Stimulated activated CD4-positive, alpha-beta T cell treated with anti-CD3 and anti-CD28 coated beads, TNF-alpha, amount 100 ng/mL, for 4 hours (primary cell): ENCODE measurements at places on chromosomes 1 and 21.

DNA sequence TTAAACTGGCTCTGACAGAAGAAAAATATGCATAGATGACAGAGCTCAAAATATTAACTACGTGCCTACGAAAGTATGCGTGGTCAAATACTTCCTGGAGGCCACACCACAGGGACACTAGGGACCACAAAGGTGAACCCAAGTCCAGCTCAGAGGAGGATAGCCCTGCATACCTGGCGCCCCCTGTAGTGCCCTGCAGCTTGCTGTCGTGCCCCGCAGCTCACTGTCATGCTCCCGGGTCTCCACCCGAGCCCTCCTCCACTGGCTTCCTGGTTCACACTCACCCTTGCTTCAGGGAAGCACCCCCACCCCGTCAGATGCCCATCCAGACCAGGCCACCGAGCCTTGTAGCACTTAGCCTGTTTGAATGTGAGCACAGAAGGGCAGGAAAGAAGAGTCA, 16.7 kb upstream of the NADK start:
- DNase-seq = no peak

GRCh38 chr1:185398022-185398421, 81.0 kb upstream of the IVNS1ABP start:
- no peak for DNase-seq

GRCh38 chr1:197374428-197374827, 106.4 kb downstream of the CRB1 start:
- no peak for DNase-seq

DNA sequence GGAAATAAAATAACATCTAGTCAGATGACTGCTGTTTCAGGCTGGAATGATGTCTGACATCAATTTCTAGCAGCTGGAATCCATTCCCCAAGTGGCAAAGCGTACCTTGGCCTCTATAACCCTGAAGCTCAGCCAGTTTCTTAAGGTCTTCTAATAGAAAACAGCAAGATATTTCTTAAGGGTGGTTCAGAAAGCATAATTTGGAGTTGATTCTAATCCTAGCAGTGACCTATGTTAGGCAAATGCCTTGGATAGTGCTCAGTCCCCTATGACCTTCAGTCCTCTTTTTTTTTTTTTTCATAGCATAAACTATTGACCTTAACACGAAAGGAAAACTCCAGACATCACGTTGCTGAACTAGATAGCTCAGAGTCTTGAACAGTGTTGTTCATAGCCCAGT, 56.5 kb downstream of the LAMC2 start:
- no peak for DNase-seq

DNA sequence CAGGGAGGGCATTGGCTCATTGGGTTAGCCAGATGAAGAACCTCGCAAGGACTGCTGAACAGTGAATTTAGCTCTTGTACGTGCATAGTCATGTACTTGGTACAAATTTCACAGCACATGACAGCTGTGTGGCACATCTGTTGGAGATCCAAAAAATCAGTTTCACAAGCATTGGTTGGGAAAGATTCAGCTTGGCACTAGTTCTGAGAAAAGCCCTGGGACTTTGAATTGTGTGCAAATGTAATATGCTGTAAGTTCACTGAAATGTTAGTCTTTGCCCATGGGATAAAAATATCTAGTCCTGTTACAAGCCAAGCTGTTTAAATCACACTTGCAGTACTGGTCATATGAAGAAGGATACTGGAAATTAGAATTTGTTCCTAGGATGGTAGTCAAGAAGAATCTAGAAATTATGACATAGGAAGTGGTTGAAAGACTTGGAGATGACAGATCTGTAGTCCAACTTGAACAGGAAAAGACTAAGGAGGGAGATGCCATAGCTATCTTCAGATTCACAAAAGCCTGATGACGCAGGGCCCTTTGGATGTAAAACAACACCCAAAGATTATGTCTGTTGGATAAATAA, 19.2 kb downstream of the LAMC2 start:
- no peak for DNase-seq

DNA sequence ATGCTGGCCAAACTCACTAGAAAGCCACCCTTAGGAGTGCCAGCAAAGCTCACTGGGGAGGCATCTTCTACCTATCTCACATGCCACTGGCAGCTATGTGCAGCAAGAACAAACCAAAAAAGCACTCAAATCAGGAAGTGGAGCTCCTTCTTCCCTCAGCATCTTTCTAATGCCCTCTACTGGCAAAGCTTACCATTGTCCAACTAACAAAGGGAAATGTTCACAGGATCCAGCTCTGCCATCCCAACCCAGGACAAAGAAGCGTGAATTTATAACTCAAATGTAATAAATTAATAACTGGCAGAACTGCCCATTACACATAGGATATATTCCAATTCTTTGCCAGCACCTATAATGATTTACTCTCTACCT, 38.9 kb downstream of the LEPR start:
- no peak for DNase-seq

GRCh38 chr1:57623039-57623790, 199.4 kb upstream of the DAB1 start:
- no peak for DNase-seq

DNA sequence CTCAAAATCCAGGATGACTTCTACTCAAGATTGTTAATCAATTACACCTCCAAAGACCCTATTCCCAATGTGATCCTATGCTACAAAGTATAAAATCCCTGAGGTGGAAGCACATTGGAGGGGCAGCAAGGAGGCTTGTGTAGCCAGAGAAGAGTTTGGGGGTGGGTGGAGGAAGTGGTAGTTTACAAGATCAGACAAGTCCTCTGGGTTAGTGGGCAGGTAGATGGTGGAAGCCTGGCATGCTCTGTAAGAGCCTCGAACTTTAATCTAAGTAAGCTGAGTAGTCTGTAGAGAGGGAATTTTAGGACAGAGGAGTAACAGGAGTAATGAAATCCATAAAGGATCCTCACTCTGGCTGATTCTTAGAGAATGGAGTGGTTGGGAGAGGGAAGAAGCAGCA, 65.0 kb upstream of the KCTD3 start:
- no peak for DNase-seq

DNA sequence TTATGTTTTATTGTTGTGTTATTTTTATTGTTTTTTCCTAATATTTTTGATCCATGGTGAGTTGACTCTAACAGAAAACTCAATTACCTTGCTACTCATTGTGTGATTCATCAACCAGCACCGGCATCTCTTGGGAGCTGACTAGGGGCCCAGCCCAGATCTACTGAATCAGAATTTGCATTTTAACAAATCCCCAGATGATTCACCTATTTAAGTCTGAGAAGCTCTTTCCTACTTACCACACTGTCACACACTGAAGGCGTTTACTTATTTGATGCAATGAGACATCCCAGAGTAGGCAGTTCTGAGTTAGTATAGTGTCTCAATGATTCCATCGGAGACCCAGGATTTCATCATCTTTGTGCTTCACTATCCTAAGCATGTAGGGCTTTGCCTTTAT, 416.6 kb downstream of the RWDD3 start:
- DNase-seq = no peak

- no peak for DNase-seq
Observed at GRCh38 chr1:99737016-99737415, 29.4 kb downstream of the FRRS1 start.

DNA sequence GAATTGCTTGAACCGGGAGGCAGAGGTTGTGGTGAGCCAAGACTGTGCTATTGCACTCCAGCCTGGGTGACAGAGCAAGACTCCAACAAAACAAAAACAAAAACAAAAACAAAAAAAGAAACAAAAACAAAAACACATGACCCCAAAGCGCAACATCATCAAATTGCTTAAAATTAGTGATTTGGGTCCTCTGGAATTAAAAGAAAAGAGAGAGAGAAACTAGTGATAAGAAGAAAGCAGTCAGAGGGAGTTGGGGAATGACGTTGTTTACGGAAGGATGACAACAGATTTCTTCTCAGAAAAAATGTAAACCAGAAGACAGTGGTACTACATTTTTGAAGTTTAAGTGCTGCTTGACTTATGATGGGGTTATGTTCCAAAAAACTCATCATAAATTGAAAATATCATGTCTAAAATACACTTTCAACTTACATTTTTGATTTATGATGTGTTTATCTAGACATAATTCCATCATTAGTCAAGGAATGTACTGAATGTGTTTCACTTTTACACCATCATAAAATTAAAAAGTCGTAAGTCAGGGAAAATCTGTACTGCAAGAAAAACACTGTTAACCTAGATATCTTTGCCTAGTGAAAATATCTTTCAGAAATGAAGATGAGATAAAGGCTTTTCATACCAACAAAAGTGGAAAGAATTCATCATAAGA, 88.0 kb downstream of the MT1HL1 start:
- DNase-seq = no peak

DNA sequence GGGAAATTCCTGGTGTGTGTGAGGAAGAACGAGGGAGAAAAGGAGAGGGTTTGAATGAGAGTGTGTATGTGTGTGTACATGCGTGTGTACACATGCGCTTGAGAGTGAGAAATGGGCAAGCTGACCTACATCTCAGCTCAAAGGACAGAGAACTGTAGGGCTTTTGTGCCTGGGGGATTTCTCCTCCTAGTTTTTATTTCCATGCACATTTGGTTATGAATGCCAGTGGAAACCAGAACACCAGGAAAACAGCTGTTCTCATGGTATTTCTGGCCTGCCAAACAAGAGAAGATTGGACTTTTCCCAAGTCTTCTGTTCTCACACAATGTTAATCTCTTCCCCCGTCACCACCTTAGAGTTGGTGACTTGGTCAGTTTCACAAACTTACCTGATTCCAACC, 45.2 kb downstream of the SLC44A3 start:
- no peak for DNase-seq

GRCh38 chr1:18883636-18884418, 18.5 kb downstream of the ALDH4A1 start:
- peak; percentile 55 for DNase-seq

DNA sequence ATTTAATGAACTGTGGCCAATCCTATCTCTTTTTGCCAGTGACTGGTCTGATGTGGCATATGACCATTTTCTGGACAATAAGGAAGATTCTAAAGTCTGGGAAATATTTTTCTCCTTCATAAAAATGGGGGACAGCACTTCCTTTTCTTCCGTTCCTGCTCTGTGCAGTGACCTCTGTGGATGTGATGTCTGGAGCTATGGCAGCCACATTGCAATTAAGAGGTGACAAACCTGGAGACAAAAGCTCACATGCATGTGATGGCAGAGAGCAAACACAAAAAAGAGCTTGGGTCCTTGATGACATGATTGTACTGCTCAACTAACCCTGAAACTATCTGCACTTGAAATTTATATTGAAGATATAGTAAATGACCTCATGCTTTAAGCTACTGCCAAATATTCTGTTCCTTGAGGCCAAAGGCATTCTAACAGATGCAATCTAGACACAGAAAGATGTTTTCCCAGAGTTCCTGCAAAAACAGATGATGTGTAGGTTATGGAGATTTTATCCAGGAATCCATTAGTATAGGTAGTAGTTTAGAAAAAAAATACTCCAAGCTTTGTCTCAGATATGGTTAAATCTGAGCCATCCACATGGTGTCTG, 2.2 kb upstream of the MAGI3 start:
- no peak for DNase-seq

GRCh38 chr1:181765451-181766026, 282.2 kb downstream of the CACNA1E start:
- DNase-seq = no peak

DNA sequence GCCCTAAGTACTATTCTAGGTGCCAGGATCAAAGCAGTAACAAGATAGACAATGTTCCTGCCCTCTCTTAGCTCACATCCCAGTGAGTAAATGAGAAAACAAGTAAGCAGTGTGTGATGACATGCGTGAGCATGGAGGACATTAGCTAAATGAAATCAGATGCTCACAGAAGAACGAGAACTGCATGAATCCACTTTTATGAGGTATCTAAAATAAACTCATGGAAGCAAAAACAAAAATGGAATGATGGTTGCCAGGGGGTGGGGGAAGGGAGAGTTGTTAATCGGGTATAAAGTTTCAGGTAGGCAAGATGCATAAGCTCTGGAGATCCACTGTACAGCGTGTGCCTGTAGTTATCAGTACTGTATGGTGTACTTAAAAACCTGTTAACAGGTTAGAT, 195.1 kb downstream of the HHAT start:
- no peak for DNase-seq

DNA sequence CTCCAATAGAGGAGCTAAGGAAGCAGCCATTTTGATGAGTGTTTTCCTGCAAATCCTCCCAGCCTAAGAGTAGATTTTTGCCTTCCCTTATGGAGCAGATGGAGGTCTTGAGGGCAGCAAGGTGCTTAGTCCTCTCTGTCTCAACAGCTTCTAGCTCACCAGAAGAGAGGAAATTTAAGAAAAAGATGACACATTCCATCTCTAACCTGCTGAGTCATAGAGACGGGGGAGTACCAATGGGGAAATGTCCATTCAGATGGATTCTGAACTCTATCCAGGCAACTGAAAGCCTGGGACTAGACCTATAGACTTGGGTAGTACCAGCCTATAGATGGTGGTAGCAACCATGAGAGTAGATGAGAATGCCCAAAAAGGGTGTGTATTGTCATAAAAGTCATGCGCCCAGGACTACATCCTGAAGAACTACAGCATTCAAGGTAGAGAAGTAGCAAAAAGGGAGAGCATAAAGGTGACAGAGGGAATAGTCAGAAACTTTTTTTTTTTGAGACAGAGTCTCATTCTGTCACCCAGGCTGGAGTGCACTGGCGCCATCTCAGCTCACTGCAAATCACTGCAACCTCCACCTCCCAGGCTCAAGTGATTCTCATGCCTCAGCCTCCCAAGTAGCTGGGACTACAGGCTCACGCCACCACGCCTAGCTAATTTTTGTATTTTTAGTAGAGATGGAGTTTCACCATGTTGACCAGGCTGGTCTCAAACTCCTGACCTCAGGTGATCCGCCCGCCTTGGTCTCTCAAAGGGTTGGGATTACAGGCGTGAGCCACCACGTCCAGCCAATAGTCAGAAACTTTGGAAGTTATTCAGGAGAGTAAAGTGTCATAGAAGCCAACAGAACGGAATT, 10.7 kb upstream of the ELOA start:
- DNase-seq = no peak

DNA sequence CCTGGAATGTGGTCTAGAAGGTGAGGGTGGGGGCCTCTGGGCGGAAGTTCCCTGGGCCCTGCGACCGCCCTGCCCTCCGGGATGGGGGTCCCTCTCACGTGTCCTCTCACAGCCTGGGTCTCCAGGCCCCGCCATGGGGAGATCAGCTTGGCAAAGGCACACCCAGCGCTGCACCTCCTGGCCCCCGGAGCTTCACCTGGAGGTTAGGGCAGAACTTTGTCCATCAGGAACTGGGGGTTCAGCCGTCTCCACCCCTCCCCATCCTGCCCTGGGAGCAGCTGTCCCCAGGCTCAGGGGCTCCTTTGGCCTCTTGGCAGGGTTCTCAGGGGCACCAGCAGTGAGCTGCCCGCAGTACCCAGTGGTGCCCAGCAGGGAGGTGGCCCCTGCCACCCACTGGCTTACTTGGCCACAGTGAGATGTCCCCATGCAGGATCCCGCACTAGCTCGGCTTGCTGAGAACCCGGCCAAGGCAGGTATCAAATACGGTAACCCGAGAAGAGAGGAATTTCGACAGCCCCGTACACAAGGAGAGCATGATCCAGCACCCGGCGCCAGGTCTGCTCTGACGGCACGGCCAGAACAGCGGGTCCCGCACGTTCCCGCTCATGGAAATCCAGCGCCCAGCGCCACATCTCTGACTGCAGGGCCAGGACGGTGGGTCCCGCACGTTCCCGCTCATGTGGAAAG, 36.7 kb downstream of the RRP1 start:
- DNase-seq = no peak

- DNase-seq = no peak
Observed at GRCh38 chr21:37475186-37475868, 108.8 kb downstream of the DYRK1A start.

GRCh38 chr1:40404670-40405462, 31.3 kb downstream of the SMAP2 start:
- no peak for DNase-seq
